ENCODE measurements at places on chromosomes 5 and 9.

GRCh38 chr5:81878333-81878732 is 93.5 kb upstream of the ATG10 start:
- no peak for DNase-seq

DNA sequence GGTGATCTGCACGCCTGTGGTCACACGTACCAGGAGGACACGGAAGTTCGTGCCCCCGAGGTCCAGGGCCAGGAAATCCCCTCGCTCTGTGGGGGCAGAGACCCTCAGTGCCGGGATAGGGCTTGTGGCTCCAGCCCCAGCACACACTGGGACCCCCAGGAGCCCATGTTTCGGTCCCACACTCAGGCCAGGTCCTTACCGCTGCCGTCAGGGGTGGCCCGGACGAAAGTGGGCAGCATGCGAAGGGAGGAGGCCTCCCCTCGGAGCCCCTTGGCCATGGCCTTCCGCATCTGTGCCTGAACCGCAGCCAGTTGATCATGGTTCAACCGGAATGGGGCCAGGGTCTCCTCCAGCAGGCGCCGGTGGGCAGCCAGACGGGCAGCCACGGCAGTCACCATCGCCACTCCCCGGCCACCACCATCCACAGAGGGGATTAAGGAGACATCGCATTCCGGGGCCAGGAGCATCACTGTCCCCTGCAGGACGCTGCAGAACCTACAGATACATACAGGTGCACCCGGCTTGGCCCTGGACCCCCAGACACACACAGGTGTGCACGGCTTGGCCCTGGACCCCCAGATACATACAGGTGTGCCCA is 11.8 kb downstream of the HK3 start:
- no peak for DNase-seq

DNA sequence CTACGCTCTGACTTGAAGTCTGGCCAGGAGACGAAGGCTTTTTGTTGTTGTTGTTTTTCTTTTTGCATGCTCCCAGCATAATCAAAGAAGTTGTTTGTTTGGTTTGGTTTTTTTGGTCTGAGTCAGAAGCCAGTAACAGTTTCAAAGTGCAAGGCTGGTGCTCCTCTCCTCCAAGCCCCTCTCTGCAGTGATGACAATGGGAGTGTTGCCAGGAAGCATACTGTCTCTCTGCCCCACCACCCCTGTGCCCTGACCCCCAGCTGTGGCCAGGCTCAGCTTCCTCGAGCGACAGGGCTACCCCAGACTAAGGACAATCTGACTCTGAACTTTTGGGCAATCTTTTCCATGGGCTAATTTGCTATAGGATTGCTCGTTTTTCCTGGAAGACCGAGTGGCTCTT is 173.8 kb upstream of the PITX1 start:
- DNase-seq, result no peak

DNA sequence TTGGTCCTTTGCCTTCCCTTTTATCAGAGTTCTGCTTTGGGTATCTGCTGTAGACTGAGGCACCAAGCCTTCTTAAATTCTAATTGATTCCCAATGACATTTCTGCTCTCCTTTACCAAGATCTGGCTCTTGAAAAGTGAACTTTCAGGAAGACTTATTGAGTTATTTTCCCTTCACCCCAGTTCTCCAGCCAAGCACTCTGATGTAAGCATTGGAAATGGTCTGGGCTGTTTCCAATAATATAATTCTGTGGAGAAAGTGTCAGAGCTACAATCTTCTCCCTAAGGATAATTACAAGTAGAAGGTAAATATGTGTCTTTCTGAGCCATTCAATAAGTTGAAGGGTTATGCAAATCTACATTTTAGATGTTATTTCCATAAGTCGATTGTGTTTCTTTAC is 30.8 kb downstream of the BTF3 start:
- DNase-seq, result no peak

GRCh38 chr9:31471010-31471409 is 913.4 kb upstream of the ACO1 start:
- no peak for DNase-seq

All from GM04503 (cell line).